ENCODE measurements at places on chromosomes 4 and X. TPM values are rescaled to one million over a fixed set of nuclear protein-coding genes. Genes with fewer than 3 reads are reported as not detected.

Gene CDKL2
- 0.26 TPM for total RNA-seq

Gene SFRP2
- total RNA-seq = 15.9 TPM

Gene FGFR3
- total RNA-seq = 0.88 TPM

Gene ARL9
- total RNA-seq = 0.52 TPM

Gene HTT
- total RNA-seq = 11.9 TPM

Gene PDE5A
- 158 TPM for total RNA-seq

Gene HSFX1
- 0.88 TPM for total RNA-seq

Measured in epithelial cell of alveolus of lung (primary cell).